ENCODE measurements at places on chromosomes 3 and 15.

DNA sequence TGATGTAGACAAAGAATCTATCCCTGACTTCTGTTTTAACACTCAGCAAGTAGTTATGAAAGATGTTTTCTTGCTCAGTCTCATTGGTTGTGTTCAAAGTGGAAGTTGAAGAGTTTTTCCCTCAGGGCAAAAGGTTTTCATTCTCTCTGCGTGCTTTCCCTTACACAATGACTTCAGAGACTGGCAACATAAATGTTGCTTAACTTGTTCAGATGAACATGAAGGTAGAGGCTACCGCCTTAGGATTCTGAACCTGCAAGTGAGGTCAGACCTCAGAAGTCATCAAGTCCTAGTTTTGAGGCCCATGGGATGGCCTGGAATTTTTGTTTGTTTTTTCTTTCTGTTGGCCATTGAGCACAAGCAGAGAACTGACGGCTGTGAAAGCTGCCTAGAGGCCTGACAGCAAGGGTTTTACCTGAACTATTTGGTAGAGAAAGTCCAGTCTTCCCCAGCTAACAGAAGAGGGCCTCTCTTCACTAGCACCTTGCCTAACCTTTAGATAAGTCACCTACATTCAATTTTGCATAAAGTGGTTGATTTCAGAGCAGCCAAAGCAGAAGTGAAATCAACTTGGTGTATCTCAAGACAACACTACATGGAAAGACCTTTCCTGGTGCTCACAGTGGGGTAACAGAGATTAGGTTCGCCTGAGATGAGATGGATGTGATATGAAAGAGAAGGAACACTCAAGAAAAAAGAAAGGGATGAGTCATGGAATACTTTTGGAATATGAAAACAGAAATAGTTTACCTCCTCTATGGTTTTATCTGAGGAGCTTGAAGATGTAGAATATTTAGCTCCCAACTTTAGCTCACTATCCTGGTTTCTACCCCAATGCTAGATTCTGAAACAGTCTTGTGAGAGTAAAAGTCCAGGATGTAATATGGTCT is 53.6 kb upstream of the AP4E1 start:
- no peak for DNase-seq

DNA sequence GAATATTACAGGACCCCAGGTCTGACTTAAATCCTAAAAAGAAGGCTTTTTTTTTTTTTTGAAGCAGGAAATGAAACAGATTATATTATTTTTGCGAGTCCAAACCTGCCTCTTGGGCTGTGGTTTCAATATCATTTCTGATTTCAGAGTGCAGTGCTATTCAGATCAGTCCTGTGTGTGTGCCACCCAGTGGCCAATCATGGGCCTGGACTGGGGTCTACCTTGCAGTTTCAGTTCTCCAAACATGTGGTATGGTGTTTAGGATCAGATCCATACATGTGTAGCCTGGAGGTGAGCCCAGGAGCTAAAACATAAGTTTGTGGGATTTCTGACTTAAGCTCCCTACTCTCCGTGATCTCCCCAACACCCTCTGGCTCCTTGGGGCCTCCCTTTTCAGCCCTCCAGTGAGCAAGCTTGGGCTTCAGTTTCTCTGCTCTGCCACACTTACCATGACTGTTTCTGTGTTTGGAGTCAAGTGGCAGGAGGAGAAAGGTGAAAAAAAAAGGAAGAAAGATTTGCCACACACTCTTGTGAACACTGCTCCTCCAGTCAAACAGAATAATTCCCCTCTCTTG is 12.1 kb upstream of the THSD4 start:
- DNase-seq, result no peak

DNA sequence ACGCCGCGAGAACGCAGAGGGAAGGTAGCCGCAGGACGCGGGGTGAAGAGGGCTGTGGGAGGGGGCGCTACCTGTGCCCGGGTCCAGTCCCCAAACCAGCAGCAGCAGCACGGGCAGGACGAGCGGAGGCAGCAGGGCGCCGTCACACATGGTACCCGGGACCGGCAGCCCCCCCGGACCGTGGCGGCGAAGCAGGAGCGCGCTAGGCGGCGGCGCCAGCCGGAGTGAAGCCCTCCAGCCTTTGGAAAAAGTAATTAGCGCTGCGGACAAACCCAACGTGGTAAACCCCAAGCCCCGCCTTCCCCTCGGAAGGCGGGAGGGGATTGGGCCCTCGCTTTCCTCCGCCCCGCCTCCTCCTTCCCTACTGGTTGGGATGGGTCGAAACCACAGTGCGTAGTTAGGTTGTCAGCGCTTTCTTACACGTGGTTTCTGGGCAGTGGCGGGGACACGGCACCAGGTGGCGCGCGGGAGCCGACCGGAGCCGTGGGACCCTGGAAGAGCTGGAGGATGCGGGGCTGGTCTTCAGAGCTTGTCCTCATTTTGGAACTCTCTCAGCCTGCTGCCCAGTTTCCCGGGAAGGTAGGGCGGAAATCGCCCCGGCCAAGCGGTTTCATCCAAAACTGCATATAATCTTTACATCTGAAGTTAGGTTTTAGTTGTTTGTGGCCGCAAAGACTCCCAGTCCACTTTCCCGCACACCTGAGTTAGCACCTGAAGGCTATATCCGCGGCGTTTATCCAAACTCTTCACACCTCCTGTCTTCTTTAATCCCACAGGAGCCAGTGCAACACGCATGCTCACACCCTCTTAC is at the start of gene ADAMTS17:
TSS of gene ADAMTS17 (minus strand) at position 226 of the 811 bp plus-strand sequence. CDS start at position 150, 76 bp downstream.
- peak; percentile 89 for DNase-seq

DNA sequence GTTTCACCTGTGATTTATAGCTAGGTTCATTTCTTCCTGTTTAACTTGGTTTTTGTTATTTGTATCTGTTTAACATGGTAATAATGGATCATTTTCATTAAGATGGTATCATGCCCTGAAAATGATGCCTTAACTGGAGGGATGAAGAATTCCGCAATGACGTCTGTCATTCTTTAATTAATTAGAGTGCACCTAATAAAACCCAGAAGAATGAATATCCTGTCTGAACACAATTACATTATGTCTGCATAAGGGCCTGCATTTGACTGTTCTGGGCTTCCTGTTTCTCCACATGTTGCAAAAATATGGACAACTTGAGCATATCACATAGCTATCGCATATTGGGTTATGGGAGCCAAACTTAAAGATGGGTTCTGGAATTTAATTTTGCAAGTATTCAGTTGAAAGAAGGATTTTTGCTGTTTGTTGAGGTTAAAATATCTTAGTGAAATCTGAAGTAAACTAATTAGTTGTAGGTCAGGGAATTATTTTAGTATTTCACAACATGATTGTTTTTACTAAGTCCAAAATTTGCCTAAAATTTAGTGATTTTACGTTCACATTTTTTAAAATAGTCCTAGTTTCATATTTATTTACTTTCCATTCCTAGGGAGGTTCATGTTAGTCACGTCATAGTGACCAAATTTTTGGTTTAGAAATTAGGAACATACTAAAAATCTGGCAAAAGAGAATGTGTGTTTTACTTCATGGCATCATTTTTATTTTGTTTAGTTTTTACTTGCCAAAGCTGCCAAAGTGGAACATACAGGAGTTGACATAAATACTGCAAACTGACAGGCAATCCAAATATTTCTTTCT is 321.0 kb upstream of the TGFBR2 start:
- DNase-seq, result no peak

- no peak for DNase-seq
Observed at GRCh38 chr3:171248426-171249111, 211.6 kb downstream of the TNIK start.

- no peak for DNase-seq
Observed at GRCh38 chr15:89591834-89592233, 16.6 kb downstream of the TICRR start.

GRCh38 chr3:177633671-177634207 is 436.5 kb upstream of the TBL1XR1 start:
- no peak for DNase-seq

DNA sequence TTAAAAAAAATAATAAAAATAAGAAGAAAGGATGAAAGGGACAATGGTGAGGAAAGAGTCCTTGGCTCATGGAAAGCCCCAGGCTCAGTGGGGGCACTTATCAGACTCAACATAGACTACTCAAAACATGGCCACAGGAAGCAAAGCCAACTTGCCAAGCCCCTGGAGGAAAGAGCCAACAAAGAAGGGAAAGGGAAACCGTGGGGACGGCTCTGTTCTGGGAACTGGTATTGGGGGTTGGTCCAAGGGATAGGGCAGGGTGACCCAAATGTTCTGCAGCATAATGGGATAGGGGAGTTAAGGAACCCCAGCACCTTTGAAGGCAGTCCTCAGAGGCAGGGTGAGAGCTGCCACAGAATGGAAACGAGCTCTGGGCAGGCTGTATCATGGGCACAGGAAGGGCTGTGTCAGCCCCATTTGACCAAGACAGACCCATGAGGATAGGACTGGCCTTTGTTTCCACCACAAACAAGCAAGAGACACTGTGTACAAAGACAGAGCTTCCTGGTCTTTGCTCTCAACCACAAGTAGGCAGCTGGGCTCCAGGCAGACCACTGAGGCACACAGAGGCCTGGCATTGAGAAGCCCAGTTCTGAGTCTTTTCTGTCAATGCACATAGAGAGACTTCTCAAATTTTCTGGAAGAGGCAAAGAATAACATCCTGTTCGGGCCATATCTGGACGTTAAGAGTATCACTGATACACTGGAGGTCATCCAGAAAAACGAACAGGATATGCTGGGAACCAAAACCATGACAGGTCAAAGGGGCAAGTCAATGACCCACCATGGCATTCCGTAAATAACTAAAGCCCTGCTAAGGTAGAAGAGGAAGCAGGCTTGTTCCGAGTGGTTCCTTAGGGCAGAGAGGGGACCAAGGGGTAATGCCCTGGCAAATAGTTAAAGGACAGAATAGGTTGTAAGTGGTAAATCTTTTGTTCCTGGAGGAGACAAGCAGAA is 10.6 kb upstream of the SEMA7A start:
- DNase-seq, result no peak

- no peak for DNase-seq
Observed at GRCh38 chr3:177694316-177694715, 497.0 kb upstream of the TBL1XR1 start.

DNA sequence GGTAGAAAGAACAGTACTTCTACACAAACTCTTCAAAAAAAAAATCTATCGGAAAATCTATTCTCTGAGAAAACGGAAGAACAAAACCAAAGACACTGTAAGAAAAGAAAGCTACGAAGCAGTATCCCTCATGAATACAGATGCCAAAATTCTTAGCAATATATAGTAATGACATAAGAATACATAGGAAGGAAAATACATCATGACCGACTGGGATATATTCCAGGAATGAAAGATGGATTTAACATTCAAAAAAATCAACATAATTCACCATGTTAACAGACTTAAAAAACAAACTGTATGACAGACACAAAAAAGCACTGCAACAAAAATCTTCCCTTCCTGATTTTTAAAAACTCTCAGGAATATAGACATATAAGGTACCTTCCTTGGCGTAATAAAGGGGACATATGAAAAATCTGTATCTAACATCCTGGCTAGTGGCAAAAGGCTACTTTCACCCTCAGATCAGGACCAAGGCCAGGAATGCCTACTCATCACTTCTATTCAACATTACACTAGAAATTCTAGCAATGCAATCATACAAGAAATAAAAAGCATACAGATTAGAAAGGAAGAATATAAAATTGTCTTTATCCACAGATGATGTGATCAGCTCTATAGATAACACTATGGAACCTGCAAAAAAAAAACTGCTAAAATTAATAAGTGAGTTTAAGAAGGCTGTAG is 77.6 kb upstream of the XXYLT1 start:
- DNase-seq, result no peak

DNA sequence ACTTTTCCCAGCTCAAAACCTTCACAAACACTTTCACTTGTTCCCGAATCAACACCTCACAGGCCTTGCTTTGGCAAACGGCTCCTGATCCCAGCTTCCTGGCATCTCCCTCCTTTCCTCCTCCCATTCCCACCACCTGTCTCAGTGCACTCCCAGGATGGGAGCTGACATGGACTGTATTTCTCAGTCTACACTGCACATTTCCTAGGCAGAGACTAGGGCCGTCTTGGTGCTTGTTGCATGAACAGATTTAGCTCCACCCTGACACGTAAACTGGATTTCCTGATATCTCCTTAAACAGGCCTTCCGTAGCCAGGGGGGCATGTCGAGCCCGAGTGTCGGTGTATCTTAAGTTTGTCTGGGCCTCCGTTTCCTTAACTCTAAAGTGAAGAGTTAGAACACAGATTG is 790 bp upstream of the WHAMM start:
- no peak for DNase-seq

GRCh38 chr3:85605066-85605465 is 646.3 kb downstream of the CADM2 start:
- DNase-seq, result no peak

- DNase-seq, result no peak
Observed at GRCh38 chr3:101195951-101196713, 124.2 kb downstream of the IMPG2 start.

GRCh38 chr15:98737721-98738120 is 89.4 kb downstream of the IGF1R start:
- DNase-seq, result no peak

Data from stimulated activated CD4-positive, alpha-beta T cell treated with anti-CD3 and anti-CD28 coated beads, Interleukin-1b, Interleukin-23, amount 100 ng/mL, for 1 hour (primary cell).